Left lobe of liver (tissue), 2 donors: ENCODE measurements at places on chromosomes 1 and 21. TPM values are rescaled to one million over a fixed set of nuclear protein-coding genes. Genes with fewer than 3 reads are reported as not detected.

Gene PCBP3
- total RNA-seq: 0.83 TPM

Gene ARHGEF19
- total RNA-seq: 1.9 TPM

Gene G0S2
- 75.0 TPM for total RNA-seq

Gene MYOC
- not detected for total RNA-seq

Gene RHOU
- total RNA-seq: 19.7 TPM

Gene KRTAP19-3
- total RNA-seq: not detected
